ENCODE measurements at places on chromosomes 5 and 9. TPM values are rescaled to one million over a fixed set of nuclear protein-coding genes. Genes with fewer than 3 reads are reported as not detected.

The CBY3 gene
- total RNA-seq = not detected

The PBX3 gene
- 81.4 TPM for total RNA-seq

The TARS1 gene
- 85.1 TPM for total RNA-seq

The TAF11L10 gene
- total RNA-seq = not detected

The UGT3A2 gene
- not detected for total RNA-seq

The SLC28A3 gene
- 0.04 TPM for total RNA-seq

The PTPN3 gene
- 1.2 TPM for total RNA-seq

The TMEM267 gene
- total RNA-seq = 11.4 TPM

The PLGRKT gene
- total RNA-seq = 13.6 TPM

The BASP1 gene
- 5.7 TPM for total RNA-seq

The PCSK5 gene
- total RNA-seq = 37.3 TPM

The LIX1 gene
- 0.67 TPM for total RNA-seq

The FSTL4 gene
- total RNA-seq = 0.47 TPM

The CSF1R gene
- 58.0 TPM for total RNA-seq

The PLPP7 gene
- total RNA-seq = 11.2 TPM

The PHF24 gene
- not detected for total RNA-seq

The EIF4E1B gene
- total RNA-seq = not detected

The GLDC gene
- total RNA-seq = 0.40 TPM

The FREM1 gene
- 3.6 TPM for total RNA-seq

The JAKMIP2 gene
- total RNA-seq = 2.3 TPM

The ESM1 gene
- total RNA-seq = 0.13 TPM

Measured in gastroesophageal sphincter (tissue), 4 donors.